OCI-M1 (cell line): ENCODE measurements at places on chromosomes 3 and 15.
A peak's percentile ranks its signal among the peaks of the same experiment; 100 is the strongest.

GRCh38 chr3:30069056-30069455, 537.3 kb upstream of the TGFBR2 start:
- DNase-seq, result peak; percentile 45

- DNase-seq, result no peak
These were observed 300.4 kb upstream of the RASGRP1 start for GRCh38 chr15:38864827-38865581.

DNA sequence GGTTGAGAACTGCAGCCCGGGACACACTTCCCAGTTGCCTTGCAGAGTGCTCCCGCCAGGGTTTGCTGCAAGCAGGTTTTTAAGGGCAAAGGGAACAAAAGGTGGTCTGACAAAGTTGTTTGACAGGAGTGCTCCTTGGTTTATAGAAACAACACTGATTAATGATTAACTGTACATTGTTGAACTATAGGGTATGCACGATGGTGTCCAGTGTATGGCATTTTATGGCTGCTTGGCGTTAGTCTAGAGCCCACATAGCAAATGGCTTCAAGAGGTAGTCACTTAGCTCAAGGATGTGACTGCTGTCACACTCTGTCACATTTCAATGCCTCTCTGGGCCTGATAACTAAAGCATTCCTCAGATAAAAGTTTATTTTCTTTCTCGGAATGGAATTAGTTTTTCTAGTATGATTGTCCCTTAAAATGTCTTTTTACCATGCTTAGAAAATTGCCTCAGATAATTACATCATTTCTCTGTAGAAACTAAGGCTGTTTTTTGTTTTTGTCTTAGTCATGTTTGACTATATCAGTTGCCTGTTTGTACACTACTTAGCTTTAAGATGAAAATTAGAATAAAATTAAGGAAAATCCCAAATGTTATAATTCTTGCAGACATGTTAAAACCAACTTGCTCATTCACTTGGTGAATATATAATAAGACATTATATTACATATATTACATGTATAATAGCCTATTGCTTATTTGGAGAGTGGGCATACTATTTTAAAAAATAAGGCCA, 61.3 kb upstream of the GATM start:
- DNase-seq, result no peak

- no peak for DNase-seq
These were observed 64.6 kb downstream of the GPR160 start for GRCh38 chr3:170102431-170102830.

DNA sequence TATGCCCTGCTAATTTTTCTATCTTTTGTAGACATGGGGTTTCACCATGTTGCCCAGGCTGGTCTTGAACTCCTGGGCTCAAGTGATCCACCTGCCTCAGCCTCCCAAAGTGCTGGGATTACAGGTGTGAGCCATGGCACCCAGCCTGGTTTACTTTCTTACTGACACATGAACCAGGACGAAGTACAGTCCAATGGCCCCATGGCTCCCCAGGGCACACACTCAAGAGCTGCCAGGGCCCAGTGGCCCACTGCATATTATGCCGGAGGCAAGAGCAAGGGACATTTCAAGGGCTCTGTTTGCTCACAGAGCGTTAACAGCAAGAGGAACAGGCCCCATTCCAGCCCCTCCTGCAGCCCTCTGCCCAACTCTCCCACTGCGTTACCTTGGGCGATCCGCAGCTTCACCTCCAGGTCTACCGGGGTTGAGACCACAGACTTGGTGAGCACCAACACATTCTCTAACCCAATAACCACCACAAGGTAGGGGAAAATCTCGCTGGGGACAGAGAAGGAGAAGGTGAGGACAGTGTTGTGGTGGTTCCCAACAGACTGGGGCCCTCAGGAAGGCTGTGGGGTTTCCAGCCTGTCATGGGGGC, 42.8 kb downstream of the PTPN23 start:
- DNase-seq, result no peak

DNA sequence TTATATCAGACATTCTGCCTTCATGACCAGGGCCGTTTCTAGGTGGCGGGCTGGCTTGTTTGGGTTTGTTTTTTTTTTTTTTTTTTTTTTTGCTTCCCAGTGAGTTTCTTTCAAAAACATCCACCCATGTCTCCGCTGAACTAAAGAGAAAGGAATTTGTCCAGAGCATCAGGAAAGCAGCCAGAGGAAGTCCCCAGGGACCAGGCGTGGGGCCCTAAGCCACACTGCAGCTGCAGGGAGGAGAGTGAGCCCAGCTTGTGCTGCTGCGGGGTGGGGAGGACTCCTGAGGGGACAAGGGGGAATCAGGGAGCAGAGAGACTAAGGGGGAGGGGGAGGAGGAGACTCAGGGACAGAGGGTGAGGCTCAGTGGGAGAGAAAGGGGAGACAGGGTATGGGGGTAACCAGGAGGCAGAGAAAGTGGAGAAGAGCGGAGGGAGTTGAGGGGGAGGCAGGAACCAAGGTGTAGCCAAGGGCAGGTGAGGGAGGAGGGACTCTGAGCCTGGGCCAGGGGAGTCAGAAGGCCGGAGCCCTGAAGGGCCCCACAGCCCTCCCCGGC, 49.5 kb downstream of the CYP11A1 start:
- DNase-seq, result no peak

- peak; percentile 57 for DNase-seq
These were observed 28.9 kb downstream of the CDAN1 start for GRCh38 chr15:42707873-42708544.

DNA sequence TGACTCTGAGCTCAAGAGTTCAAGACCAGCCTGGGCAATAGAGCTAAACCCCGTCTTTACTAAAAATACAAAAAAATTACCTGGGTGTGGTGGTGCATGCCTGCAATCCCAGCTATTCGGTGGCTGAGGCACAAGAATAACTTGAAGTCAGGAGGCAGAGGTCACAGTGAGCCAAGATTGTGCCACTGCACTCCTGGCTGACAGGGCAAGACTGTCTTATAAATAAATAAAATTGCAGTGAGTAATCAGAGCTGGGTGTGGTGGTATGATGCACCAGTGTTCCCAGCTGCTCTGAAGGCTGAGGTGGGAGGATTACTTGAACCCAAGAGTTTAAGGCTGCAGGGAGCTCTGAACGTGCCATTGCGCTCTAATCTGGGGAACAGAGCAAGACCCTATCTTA, 55.9 kb upstream of the GCNT3 start:
- no peak for DNase-seq

DNA sequence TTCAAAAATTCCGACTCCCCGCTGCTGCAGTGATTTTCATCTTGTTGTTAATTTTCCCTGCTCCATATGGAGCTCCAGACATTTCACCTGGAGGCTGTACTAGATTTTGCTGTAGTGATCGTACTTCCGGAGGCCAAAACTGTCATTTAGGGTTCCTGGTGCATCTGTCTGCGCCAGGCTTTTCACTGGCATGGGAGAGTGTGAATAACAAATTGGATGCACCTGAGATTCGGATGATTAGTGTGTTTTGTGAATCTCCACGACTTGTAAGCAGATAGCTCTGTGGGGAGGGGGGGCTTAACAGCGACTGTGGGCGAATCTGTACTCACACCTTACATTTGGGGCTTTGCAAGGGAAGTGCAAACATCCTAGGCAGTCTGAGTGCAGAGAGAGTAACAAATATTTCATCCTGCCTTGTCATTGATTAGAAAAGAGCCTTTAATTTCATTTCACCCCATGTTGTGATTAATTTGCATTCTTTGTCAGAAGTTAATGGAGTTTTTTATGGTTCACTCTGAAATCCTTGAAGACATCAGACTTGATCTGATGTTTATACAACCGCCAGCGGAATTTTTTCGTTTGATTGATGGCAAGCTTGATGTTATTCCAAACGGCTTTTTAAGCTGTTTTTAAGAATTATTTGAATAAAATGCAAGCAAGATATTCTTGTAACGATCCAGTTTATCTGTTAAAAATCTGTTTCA, 92.5 kb upstream of the SKOR1 start:
- no peak for DNase-seq
